ENCODE measurements at places on chromosomes 1 and 21. TPM values are rescaled to one million over a fixed set of nuclear protein-coding genes. Genes with fewer than 3 reads are reported as not detected.

The MMEL1 gene
- total RNA-seq, result 4.0 TPM

The FGR gene
- total RNA-seq, result 23.3 TPM

- DNase-seq, result no peak
Observed at GRCh38 chr1:175713381-175713780, 30.0 kb downstream of the TNR start.

The CDK18 gene
- total RNA-seq, result 25.7 TPM

The GCSAML gene
- total RNA-seq, result 1.8 TPM

DNA sequence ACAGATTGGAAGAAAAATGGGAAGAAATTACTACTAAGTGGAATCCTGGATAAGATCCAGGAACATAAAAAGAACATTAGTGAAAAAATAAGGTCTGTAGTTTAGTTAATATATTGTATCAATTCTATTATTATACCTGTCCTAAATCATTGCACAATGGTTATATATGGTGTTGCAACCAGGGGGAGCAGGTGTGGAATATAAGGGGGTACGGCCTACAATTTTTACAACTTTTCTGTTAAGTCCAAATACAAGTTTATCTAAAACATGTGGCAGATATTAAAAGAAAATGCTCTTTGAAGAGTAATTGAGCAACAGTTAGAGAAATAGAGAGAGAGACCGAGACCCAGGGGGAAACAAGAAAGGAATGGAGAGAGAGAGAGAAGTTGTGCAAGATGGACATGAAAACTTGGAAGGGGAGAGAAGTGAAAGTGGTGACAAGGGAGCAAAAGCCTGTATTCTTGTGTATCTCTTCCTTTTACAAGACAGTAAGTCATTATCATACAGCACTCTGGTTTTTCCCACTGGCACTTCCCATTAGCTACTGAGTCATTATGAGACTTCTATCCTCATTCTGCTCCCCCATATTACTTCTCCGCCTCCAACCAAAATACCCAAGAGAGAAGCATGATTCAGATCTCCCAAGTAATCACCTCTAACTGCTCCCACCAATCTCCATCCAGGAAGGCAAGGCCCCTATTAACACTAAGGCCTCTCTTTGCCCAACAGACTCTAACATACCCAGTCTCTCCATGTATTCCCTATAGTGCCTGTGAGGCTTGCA, 22.3 kb upstream of the TRAF3IP3 start:
- no peak for DNase-seq

The ADAM30 gene
- not detected for total RNA-seq

The PAPPA2 gene
- 93.5 TPM for total RNA-seq

The C2CD4D gene
- 0.57 TPM for total RNA-seq

The PTGS2 gene
- 2.7 TPM for total RNA-seq

DNA sequence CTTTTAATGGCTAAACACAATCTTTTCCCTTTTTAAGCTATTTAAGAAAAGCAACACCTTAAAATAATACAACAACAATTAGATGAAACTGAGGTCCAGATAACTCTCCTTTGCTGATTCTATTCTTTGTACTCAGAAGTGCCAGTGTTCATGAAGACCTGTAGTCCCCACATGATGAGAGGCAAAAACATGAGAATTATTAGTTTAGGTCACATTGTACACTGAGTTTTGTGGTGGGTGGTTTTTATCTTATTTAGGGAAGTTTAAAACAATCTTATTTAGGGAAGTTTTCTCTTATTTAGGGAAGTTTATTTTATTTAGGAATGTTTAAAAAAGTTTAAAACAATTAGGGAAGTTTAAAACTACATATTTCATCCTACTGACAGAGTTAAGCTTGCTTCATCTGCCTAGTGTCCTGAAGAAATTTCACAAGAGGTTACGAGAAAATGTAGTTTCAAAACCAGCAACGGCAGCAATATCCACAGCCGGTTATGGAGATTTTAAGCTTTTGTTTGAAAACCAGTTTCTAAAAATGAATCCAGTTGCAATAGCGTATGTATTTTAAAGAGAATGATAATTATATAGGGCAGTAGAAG, 7.8 kb upstream of the OR14I1 start:
- DNase-seq, result no peak

- DNase-seq, result no peak
Observed at GRCh38 chr1:117061986-117062415, 1.9 kb downstream of the TTF2 start.

The WNT3A gene
- not detected for total RNA-seq

DNA sequence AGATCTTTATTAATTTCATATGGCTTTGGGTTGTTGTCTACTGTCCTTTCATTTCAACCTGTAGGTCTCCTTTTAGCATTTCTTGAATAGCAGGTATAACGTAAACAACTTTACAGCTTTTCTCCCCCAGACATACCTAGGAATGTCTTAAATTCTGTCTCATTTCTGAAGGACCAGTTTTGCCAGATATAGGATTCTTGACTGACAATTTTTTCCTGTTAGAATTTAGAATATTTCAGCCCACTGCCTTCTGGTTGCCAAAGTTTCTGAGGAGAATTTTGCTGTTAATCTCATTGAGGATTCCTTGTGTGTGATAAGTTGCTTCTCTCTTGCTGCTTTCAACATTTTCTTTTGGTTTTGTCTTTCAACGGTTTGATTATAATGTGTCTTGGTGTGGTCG, 60.1 kb downstream of the CCDC30 start:
- DNase-seq, result no peak

Measured in kidney (tissue), 22 donors.